ENCODE measurements at places on chromosomes 3 and 15.

DNA sequence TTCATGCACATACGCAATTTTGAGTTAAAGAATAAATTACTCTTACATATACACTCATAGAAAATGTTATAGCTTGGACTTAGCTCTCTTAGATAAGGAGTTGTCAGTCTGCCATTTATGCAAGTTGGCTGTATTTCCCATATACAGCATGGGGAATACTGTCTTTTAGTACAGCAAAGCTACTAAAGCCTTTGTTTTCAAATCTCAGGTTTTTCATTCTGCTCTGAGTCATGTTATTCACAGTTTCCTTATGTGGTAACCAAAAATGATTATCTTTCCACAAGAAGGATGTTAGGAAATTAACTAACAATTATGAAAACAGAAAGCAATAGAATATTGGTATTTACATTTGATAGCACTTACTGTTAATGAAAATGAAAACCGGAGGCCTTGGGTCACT is 4.3 kb upstream of the TIPARP start:
- no peak for DNase-seq

GRCh38 chr3:181328346-181328745 is 338.8 kb upstream of the DNAJC19 start:
- DNase-seq, result no peak

- DNase-seq, result no peak
Measured at GRCh38 chr3:56019490-56020146, 448.6 kb downstream of the ERC2 start.

DNA sequence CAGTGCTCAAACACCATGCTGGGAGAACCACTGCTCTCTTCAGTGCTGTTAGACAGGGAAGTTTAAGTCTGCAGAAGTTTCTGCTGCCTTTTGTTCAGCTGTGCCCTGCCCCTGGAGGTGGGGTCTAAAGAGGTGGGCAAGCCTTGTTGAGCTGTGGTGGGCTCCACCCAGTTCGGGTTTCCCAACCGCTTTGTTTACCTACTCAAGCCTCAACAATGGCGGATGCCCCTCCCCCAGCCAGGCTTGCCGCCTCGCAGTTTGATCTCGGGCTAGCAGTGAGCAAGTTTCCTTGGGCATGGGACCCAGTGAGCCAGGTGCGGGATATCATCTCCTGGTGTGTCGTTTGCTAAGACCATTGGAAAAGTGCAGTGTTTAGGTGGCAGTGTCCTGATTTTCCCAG is 670.2 kb upstream of the ALCAM start:
- no peak for DNase-seq

DNA sequence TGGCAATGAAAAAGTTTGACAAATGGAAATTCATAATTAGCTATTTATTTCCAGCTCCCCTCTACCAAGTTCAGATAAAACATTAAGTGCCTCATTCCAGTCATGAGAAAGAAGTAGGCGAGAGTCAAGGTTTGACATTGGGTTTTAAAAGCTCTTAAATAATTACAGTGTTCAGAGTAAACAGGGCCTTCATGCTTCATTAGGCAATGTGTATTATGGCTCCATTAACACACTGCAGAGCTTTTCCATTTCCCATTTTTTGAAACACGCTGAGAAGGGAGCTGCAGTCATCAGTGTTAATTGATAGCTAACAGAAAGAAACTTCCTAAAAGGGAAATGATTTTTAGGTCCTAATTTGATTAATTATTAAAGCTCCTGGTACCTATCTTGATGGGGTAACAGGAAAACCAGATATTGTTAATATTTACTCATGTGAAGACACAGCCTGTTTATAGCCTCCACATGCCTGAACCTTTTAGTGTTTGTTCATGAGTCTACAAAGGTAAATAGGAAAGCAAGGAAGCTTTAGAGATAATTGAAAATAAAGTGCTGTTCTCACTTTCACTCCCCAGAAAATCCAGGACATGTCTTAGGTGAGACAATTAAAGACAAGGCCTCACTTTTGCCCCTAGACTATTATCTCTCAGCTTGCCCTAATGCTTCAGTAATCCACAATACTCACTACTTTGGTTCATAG is 28.7 kb downstream of the SST start:
- DNase-seq, result no peak

DNA sequence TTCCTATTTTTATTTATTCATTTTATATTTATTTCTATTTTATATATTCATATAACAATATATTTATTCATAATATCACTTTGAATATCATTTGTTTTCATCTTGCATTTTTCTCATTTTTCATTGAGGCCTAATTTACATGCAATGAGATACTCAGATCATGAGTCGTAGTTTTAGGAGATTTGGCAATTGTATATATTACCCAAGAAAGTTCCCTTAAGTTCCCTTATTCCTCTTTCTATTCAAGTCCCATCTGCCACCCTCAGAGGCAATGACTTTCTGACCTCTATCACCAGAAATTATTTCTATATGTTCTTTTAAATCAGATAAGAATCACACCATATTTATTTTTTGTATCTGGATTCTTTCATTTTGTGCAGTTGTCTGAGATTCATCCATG is 329.1 kb upstream of the TPRG1 start:
- no peak for DNase-seq

- DNase-seq, result no peak
Measured at GRCh38 chr15:100731267-100732152, 129.1 kb downstream of the ASB7 start.

DNA sequence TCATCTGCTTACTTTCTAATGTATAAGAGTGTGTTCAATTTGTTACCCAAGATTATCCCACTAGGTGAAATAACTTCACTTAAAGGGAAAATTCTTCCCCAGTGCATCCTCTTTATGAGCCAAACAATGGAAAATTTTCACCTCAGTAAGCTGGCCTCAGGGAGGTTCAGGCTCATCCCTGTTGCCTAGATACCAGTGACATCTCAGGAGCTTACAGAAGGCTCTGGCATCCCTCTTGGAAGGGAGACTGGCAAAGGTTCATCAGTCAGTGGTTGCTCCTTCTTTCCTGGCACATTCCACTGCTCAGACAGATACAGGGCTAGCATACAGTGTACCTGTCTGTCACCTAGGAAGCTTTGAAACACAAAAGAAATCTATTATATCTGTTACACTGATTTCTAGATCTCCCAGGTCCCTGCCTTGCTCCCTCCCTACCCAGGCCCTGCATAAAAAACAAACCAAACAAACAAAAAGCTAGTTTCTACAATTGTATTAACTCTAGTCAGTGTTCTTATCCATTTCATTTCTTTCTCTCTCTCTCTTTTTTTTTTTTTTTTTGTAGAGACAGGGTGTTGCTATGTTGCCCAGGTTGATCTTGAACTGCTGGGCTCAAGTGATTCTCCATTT is 1.7 kb downstream of the IP6K2 start:
- DNase-seq, result no peak

GRCh38 chr3:44098656-44099415 is 142.8 kb upstream of the TOPAZ1 start:
- no peak for DNase-seq

- no peak for DNase-seq
Measured at GRCh38 chr3:121998030-121998580, 23.9 kb downstream of the ILDR1 start.

DNA sequence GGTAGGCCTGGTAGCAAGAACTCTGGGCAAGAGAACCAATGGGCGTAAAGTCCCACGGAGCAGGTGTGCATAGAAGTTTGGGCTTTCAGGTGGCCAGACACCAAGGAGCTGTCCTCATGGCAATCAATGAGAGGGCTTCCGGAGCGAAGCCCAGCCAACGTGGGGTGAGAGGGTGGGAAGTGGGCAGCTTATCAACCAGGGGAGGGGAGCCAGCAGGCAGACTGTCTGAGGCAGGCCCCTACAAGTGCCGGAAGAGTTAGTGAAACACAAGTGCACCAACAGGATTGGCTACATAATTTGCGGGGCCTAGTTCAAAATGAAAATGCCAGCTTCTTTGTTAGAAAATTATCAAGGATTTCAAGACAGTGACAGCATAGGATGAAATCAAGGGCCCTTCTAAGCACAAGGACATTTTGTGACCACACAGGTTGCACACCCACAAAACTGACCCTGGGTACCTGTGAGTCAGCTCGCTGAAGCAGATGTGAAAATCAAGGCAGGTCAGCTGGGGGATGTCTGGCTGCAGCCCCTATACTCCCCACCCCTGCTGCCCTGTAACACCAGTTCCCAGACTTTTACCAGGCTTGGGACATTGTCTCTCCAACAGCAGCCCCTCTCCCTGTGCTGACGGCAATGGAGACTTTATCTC is 102.1 kb upstream of the ETV5 start:
- no peak for DNase-seq

- no peak for DNase-seq
Measured at GRCh38 chr3:40864146-40864782, 335.0 kb upstream of the CTNNB1 start.
